ENCODE measurements at places on chromosomes 11 and 22.

- no peak for DNase-seq
Observed at GRCh38 chr11:3093281-3094191, 36.3 kb upstream of the CARS1 start.

- DNase-seq, result no peak
Observed at GRCh38 chr11:9525116-9525515, 48.4 kb upstream of the WEE1 start.

DNA sequence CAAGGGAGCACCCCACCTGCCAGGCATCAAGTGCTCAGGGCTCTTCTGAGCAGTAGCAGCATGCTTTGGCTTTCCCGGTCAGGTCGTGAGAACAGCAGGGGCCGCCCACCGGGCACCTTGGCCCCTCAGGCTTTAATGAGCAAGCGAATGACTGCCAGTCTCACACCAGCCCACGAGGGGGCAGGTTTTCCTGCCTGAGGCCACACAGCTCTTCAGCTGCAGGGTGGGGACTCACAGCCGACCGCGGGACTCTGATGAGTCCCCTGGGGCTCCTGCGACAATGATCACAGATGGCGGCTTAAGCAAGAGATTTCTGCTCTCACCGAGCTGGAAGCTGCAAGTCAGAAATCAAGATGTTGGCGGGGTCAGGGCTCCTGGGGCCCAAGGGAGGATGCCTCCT, 14.3 kb upstream of the FGF19 start:
- DNase-seq, result no peak

- DNase-seq, result no peak
Observed at GRCh38 chr22:49964136-49965090, 3.8 kb downstream of the PIM3 start.

GRCh38 chr22:44464000-44464399, 34.0 kb downstream of the RTL6 start:
- no peak for DNase-seq

DNA sequence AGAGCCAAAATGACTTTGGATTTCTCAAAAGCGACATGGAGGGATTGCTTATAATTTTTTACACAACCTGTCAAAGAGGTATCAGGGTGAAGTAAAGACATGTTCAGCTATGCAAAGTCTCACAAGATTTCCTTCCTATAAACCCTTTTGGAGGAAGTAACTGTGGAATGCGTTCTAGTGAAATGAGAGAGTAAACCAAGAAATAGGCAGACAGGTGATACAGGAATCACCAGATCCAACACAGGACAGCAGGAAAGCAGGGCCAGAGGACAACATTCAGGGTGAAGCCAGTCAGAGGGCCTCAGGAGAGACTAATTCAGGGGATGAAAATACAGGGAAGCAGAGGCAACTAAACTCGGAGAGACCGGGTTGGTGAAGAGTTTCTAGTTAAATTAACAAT, 90.4 kb upstream of the MTNR1B start:
- DNase-seq, result no peak

GRCh38 chr11:15108592-15109130, 6.1 kb upstream of the INSC start:
- no peak for DNase-seq

DNA sequence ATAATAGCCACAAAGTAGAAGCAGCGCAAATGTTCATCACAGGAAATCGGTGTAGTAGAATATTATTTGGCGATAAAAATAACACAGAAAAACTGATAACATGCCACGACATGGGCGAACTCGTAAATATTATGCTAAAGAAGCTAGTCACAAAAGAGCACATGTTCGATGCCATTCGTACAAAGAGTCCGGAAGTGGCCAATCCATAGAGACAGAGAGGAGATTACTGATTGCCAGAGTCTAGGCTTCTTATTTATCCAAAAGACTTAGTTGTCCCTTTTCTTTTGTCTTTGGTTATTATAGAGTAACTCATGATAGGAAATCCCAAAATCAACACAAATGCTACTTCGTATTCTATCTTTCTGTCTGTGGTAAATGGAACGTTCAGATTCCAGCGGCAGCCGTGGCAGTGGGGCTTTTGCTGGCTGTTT, 56.5 kb downstream of the MED15 start:
- DNase-seq, result no peak

- no peak for DNase-seq
Observed at GRCh38 chr22:48844056-48844675, 983.5 kb downstream of the BRD1 start.

DNA sequence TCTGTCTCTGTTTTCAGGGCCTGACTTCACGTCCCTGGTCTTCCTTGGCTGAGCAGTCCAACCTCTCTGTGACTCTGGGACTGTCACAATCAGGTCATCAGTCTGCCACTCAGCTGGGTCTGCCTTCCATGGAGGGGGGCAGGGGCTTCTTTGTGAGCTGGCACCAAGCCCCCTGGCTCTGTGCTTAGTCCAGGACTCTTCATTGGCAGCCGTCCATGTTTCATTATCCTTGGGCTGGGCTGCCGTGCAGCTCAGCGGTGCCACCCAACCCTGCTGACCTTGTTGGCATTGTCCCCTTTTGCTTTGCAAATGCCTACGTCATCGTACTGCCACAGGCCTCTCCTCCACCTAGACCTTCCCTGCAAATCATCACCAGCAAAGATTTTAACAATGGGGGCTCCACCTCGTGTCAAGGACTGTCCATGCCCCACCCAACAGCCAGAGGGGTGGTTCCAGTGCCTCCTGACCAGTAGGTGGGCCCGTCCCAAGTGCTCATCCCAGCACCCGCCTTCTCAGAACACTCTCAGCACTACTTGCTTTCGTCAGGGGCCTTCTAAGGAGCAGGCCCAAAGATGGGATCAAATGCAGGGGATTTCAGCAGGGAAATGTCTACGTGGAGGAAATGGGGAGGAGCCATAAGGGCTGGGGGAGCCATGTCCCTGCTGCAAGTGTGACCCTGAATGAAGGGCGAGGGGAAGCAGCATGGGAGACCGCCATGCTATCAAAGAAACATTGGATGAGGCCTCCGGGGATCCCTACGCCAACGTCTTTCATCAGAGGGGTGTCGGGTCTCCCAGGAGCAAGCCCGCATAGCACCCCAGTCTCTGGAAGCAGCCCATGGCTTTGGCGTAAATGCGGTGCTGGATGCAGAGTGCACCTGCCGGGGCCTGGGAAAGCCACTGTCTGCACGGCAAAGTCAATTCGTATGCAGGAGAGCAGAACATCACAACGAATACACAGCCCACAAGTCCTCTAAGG, 18.2 kb downstream of the KRTAP5-6 start:
- DNase-seq, result no peak

- no peak for DNase-seq
Observed at GRCh38 chr22:40240160-40240559, 62.4 kb downstream of the TNRC6B start.

DNA sequence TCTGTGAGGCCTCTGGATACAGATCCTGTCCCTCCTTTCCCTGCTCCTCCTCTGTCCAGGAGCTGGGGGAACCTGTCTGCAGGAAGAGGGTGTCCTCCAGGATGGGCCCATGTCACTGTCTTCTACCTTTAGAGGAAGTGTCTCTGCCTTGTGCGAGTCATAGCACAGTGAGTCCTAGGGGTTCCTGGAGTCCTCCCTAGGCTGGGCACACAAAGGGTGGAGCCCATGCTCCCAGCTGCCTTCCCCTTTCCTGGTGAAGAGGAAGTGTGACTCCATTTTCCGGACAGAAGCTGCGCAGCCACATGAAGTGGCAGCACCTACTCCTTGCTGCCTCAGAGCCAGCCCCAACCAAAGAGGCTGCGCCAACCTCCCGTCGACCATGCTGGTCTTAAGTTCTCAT, 112.2 kb downstream of the CTTN start:
- DNase-seq, result no peak

GRCh38 chr11:11391796-11392463, 38.9 kb upstream of the CSNK2A3 start:
- DNase-seq, result no peak

DNA sequence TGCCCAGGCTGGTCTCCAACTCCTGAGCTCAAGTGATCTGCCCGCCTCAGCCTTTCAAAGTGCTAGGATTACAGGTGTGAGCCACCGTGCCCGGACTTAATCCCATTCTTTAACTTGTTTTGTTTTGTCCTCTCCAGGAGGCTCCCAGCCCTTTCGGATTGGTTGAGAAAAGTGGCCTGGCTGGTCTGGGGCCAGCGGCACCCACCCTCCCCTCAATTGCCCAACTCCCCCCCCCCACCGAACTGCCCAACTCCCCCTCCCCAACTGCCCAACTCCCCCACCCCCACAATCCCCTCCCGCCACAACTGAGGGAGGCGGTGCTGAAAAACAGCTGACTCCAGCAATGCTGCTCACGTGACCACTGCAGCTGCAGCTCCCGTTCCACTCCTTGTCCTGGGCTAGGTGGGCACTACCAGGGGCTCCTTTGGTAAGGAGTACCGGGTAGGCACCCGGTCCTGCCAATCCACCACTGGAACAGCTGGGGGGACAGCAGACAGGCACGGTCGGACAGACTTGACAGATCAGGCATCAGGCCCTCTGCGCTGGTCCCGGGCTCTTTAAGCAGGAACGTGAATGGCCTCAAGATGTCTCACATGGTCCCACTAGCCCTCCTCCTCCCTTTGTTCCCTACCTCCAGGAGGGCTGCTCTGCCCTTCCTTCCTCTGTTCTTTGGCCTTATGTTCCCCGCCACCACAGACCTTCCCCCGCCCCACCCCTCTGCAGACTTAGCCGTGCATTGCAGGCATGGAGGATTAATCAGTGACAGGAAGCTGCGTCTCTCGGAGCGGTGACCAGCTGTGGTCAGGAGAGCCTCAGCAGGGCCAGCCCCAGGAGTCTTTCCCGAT, at the start of gene TCN2:
TSS of gene TCN2 (plus strand) at position 720 of the 845 bp plus-strand sequence. CDS start 158 bp downstream, outside the sequence.
- DNase-seq, result no peak

- no peak for DNase-seq
Observed at GRCh38 chr22:39995393-39996252, 869 bp downstream of the FAM83F start.

DNA sequence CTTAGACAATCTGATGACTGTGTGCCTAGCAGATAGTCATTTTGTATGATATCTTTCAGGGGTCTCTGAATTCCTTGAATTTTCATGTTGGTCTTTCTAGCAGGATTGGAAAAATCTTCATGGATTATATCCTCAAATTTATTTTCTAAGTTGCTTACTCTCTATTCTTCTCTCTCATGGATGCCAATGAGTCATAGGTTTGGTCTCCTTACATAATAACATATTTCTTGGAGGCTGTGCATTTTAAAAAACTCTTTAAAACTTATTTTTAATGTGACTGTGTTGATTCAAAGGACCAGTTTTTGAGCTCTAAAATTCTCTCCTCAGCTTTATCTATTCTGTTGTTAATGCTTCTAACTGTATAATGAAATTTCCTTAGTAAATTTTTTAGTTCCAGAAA, 198.7 kb downstream of the AASDHPPT start:
- no peak for DNase-seq

DNA sequence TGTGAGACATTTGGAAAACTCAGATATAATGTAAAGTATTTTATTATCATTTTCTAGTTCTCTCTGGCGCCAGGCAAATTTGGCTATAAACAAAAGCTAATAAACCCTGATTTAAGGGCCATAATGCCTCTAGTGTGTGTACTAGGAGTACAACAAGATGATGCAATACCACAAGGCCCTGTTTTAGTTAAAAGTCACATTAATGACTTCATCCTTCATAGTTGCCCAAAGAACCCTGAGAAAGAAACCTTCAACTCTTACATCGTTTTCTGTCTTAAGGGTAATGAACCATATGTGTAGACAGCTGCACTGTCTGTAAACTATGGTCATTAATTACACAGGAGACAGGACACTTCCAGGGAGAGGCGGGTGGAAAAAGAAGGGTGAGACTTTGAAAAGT, 538.4 kb downstream of the FAM181B start:
- no peak for DNase-seq

GRCh38 chr11:7422544-7423331, 62.6 kb upstream of the OLFML1 start:
- no peak for DNase-seq

- no peak for DNase-seq
Observed at GRCh38 chr11:123707206-123707605, 34.3 kb downstream of the ZNF202 start.

GRCh38 chr11:60971520-60971919, at the start of gene CD6:
CD6 (plus strand) TSS chr11:60971680; CDS start chr11:60971866, 186 bp downstream.
- no peak for DNase-seq

DNA sequence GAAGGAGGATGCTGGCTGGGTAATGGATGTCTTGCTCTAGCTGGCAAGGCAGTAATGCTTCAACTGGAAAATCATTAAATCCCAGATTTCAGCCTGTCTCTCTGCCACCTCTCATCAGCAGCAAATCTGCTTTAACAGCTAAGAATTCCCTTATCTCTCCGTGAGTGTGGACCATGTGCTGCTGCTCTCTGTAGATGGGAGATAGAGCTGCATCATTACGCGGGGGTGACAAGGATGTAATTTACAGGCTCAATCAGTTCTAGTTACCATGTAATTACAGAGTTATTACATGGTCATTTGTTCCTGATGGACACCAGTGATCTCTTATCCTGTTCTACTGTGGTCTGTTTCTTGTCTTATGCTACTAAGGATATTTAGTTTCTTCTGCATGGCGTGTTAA, 665.4 kb downstream of the NTM start:
- no peak for DNase-seq

- no peak for DNase-seq
Observed at GRCh38 chr11:43434893-43435292, 76.2 kb downstream of the TTC17 start.

GRCh38 chr11:77151804-77152509, 23.9 kb downstream of the MYO7A start:
- peak; percentile 21 for DNase-seq

- DNase-seq, result no peak
Observed at GRCh38 chr11:17810746-17811145, 76.2 kb downstream of the KCNC1 start.

DNA sequence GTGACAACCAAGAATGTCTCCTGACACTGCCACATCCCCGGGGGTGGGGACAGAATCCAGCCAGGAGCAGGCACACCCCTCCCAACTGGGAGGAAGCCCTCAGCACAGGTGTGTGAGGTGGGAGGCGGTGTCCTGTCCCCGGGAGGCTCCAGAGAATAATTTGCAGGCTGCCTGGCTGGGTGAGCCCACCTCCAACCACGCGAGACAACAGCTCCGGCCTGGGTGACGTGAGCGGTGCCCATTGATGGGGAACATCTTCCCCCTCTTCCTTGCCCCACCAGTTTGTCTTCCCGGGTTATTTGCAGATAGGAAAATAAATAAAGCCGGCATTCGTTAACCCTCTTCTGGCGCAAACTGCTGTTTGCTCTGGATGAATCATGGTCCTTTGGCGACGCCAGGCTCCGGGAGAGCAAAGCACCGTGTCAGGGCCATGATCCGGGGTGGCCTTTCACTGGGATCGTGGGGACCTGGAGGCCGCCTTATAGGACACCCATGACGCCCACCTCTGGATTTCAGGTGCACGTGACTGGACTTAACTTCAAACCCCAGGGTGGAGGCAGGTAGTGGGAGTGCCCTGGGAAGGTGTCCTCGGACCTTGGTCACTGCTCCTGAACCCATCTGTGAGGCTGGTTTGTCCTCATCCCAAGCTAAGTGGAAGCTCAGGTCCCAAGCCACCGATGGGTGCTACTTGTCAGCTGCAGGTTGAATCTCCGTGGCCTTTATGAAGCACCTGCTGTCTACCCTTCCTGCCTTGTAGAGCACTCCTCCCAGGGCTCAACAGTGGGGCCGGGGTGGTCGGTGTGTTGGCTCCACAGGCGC, 13.9 kb downstream of the CCND1 start:
- DNase-seq, result no peak

- no peak for DNase-seq
Observed at GRCh38 chr22:49775191-49775866, 52.3 kb downstream of the BRD1 start.

GRCh38 chr11:12143461-12144258, 33.3 kb downstream of the MICAL2 start:
- no peak for DNase-seq

Data from T-helper 17 cell (primary cell).